ENCODE measurements at places on chromosomes 5 and 9. TPM values are rescaled to one million over a fixed set of nuclear protein-coding genes. Genes with fewer than 3 reads are reported as not detected.

NPR3 gene
- 5.7 TPM for polyA plus RNA-seq

HACD4 gene
- 0.98 TPM for polyA plus RNA-seq

PCDHB10 gene
- 0.44 TPM for polyA plus RNA-seq

NXNL2 gene
- polyA plus RNA-seq = 0.22 TPM

GPR150 gene
- not detected for polyA plus RNA-seq

CACNA1B gene
- polyA plus RNA-seq = under 0.01 TPM

CCDC192 gene
- polyA plus RNA-seq = not detected

PLPPR1 gene
- not detected for polyA plus RNA-seq

SURF4 gene
- polyA plus RNA-seq = 64.7 TPM

PDE8B gene
- polyA plus RNA-seq = 0.31 TPM

DMGDH gene
- polyA plus RNA-seq = 0.33 TPM

C5orf58 gene
- polyA plus RNA-seq = 0.06 TPM

KIAA0825 gene
- polyA plus RNA-seq = 0.29 TPM

CATSPER3 gene
- 0.34 TPM for polyA plus RNA-seq

VLDLR gene
- polyA plus RNA-seq = 11.0 TPM

IFNA21 gene
- not detected for polyA plus RNA-seq

BHMT gene
- 0.10 TPM for polyA plus RNA-seq

NME5 gene
- 0.90 TPM for polyA plus RNA-seq

BARHL1 gene
- polyA plus RNA-seq = not detected

C9orf50 gene
- 0.05 TPM for polyA plus RNA-seq

RLN1 gene
- 0.33 TPM for polyA plus RNA-seq

SPATA31D1 gene
- not detected for polyA plus RNA-seq

ACTBL2 gene
- not detected for polyA plus RNA-seq

MZB1 gene
- polyA plus RNA-seq = 0.67 TPM

SPATA31C1 gene
- not detected for polyA plus RNA-seq

OSMR gene
- 7.6 TPM for polyA plus RNA-seq

MARCOL gene
- not detected for polyA plus RNA-seq

PCSK5 gene
- polyA plus RNA-seq = 6.1 TPM

NEURL1B gene
- polyA plus RNA-seq = 8.6 TPM

TLX3 gene
- not detected for polyA plus RNA-seq

TLR4 gene
- polyA plus RNA-seq = 0.47 TPM

FAM221B gene
- polyA plus RNA-seq = not detected

TAF11L5 gene
- not detected for polyA plus RNA-seq

CRB2 gene
- polyA plus RNA-seq = 0.02 TPM

AGXT2 gene
- polyA plus RNA-seq = not detected

MSX2 gene
- 0.55 TPM for polyA plus RNA-seq

BAAT gene
- not detected for polyA plus RNA-seq

IDNK gene
- polyA plus RNA-seq = 6.3 TPM

IL3 gene
- polyA plus RNA-seq = not detected

SLC6A3 gene
- polyA plus RNA-seq = 0.11 TPM

PRRX2 gene
- polyA plus RNA-seq = 3.6 TPM

ADGRD2 gene
- polyA plus RNA-seq = not detected

ADCY2 gene
- 0.06 TPM for polyA plus RNA-seq

SGCD gene
- polyA plus RNA-seq = 0.84 TPM

COL27A1 gene
- polyA plus RNA-seq = 7.2 TPM

SPINK13 gene
- polyA plus RNA-seq = not detected

FBP1 gene
- polyA plus RNA-seq = 5.7 TPM

FOXD4L5 gene
- 0.06 TPM for polyA plus RNA-seq

MARCHF3 gene
- 1.5 TPM for polyA plus RNA-seq

RABGAP1 gene
- 16.4 TPM for polyA plus RNA-seq

SPACA9 gene
- polyA plus RNA-seq = 6.3 TPM

FOXD1 gene
- 0.31 TPM for polyA plus RNA-seq

Measured in esophagus (tissue), 2 donors.